NCI-H524 treated with DMSO at 0.1 percent for 48 hours (cell line): ENCODE measurements at places on chromosomes 7 and 10.

- no peak for DNase-seq
Observed at GRCh38 chr7:147952918-147953317, 637.6 kb upstream of the C7orf33 start.

DNA sequence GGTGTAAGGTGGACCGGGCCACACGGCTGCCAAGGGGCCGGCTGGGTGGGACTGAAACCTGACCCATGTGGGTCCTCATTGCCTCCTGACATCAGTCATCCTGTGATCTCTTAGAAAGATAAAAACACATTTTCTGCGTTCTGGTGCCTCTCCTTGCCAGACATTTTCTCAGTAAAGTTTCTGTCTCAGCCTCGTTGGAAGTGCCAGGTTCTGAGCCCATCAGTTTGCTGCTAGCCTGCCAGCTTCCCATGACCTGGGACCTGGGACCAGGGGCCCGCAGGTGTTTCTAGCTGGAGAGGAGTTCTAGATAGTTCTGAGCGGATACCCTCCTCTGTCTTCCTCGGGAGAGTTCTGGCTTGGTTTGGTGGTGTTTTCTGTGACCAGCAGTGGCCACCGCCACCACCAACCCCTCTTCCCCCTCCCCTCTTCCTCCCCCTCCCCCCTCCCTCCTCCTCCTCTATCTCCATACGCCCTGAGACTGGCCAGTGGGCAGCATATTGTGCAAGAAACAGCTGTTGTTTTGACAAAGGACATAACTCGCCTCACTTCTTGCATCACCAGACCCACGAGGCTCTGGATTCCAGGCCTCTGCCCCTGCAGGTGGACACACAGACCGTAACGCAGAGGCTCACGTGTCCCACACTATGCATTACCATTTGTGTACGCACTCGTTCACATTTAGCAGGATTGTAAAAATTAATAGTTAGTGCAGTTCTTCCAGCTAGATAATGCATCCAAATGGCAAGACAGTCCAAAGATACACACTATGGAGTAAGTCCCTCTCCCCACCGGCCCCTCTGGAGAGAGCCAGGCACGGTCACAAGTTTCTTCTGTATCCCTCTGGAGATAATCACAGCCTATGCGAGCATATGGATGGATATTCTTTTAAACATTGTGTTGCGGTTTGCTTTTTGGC lies 94.6 kb downstream of the CUX1 start:
- no peak for DNase-seq

GRCh38 chr7:50667789-50668226 lies 102.6 kb upstream of the DDC start:
- DNase-seq = no peak

GRCh38 chr10:1434912-1435692 lies 302.2 kb downstream of the ADARB2 start:
- no peak for DNase-seq

DNA sequence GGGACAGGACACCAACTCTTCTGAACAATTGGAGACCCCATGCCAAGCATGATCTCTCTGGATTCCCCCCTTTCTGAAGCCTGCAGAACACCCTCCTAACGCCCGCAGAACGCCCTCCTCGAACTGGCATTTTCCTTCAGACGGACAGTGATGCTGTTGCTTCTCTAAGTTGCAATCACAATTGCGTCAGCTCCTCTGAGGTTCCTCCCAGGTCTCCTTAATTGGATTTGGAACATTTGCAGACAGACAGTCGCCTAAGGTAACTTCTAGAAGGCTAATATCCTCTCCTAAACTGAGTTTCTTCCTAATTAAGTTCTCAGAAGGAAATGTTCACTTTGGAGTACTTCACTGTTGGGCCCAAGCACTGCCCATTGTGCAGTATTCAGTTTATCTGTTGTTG lies 20.5 kb upstream of the SERPINE1 start:
- DNase-seq = no peak

DNA sequence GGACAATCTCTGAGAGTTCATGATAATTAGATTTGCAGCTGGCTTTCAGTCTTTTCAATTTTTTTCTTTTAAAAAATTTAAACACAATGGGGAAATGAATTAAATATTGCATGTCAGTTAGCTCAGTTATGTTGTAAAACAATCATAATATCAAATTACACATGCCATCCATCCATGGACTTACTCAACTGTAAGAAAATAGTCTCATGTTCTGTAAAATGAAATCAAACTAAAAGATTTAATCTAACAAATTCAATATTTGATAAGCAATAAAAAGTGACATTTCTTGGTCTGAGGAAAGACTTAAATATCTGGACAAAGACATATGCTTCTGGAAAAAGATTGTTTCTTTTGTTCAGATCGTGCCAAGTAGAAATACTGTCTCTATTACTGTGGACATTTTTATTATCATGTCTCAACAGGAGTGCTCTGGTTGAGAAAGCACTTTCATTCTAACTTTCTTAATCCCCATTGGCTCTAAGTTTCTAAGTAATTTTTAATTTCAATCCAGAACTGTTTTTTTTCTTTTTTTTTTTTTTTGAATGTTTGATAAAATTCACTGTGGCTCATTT lies 179.2 kb upstream of the FAM3C start:
- DNase-seq = no peak

DNA sequence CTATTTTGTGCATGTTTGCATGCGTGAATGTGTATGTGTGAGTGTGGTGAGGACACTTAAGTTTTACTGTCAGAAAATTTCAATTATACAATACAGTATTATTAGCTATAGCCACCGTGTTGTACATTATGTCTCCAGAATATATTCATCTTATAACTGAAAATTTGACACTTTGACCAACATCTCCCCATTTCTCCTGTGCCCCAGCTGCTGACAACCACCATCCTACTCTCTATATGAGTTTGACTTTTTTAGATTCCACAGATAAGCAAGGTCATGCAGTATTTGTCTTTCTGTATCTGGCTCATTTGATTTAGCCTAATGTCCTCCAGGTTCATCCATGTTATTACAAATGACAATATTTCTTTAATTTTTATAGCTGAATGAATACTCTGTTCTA lies 195.0 kb downstream of the GPR37 start:
- DNase-seq = no peak

DNA sequence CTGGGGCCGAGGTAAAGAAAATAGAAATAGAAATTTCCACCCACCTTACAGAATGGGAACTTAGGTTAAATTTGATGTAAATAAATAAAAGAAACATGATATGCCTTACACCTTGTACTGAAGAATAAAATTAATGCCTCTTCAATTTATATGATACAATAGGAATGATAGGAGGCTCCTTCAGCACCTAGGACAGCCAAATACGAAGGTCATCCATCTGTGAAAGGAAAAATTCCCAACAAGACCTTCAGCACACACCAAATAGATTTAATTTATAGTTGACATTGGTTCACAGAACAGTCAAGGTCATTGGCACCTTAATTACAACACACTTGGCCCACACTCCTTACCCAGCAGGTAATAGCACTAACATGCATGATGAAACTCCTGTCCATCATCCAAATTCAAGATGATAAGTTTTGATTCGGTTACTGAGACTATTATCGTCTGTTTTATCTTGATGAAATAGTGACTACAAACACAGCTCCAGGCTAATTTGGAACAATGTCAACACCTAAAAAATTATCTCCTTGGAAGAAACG lies 250.9 kb downstream of the SNX13 start:
- DNase-seq = no peak

DNA sequence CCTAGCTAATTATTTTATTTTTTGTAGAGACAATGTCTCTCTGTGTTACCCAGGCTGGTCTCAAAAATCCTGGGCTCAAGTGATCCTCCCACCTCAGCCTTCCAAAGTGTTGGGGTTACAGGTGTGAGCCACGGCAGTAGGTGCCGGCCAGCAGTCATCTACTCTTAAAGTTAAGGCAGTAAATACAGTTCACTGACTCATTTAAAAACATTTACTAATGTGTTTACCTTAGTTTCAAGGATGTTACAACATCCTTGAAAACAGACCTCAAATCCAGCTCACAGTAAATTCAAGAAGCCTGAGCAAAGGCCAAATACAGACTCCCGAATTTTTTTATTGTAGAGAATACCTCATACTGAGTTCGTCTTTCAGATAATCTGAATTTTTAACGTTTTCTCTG lies 29.6 kb upstream of the ABCB4 start:
- DNase-seq = no peak

GRCh38 chr7:45680776-45681175 lies 106.6 kb downstream of the ADCY1 start:
- no peak for DNase-seq

GRCh38 chr7:30995536-30995935 lies 31.8 kb downstream of the GHRHR start:
- no peak for DNase-seq

- DNase-seq = no peak
Observed at GRCh38 chr7:113431406-113431805, 313.1 kb upstream of the SMIM30 start.

GRCh38 chr10:2150288-2150687 lies 413.0 kb upstream of the ADARB2 start:
- DNase-seq = no peak

- no peak for DNase-seq
Observed at GRCh38 chr7:158094046-158094445, 493.6 kb downstream of the PTPRN2 start.

DNA sequence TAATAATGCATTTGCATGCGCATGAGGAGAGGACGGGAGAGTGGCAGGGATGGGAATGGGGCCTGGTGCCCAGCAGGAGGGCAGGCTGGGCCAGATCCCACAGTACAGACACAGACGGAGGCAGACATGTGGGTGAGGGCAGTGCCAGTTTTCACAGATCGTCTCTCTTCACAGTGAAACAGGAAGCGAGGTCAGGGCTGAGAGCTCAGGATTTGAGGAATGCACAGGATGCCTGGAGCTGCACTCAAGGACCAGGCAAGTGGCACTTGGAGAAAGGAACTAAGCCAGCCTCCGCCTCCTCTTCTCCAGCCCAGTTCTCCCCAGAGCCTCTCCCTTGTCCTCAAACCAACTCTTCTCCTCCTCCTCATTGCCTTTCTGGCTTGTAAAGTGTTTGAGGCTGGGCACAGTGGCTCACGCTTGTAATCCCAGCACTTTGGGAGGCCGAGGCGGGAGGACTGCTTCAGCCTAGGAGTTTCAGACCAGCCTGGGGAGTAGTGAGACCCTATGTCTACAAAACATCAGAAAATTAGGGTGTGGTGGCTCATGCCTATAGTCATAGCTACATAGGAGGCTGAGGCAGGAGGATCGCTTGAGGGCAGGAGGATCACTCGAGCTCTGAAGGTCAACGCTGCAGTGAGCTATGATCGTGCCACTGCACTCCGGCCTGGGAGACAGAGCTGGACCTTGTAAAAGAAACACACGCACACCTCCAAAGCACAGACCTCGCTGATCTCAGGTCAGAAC lies 115.2 kb downstream of the HIP1 start:
- no peak for DNase-seq

DNA sequence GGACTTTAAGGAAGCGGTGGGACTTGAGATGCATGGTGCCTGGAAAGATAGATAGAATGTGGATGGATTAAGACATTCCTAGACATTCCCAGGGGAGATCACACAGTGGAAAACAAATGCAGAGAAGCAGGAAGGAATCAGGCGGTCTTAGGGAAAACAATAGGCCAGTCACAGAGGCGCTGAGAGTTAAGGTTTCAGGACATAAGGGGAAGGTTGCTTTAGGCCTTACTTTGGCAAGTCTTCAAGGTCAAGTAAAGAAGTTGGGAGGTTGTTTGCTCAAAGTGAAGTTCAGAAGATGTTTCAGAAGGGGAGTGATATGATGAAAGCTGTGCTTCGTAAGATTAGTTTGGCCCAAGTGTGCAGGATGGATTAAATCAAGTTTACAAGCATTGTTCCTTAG lies 109.4 kb downstream of the SUGCT start:
- no peak for DNase-seq

- DNase-seq = no peak
Observed at GRCh38 chr7:5282543-5283316, at the start of gene SLC29A4. SLC29A4 (plus strand) TSS chr7:5282943; CDS start chr7:5287817, 4,874 bp downstream.

- no peak for DNase-seq
Observed at GRCh38 chr7:44430054-44430453, 60.4 kb downstream of the NUDCD3 start.

DNA sequence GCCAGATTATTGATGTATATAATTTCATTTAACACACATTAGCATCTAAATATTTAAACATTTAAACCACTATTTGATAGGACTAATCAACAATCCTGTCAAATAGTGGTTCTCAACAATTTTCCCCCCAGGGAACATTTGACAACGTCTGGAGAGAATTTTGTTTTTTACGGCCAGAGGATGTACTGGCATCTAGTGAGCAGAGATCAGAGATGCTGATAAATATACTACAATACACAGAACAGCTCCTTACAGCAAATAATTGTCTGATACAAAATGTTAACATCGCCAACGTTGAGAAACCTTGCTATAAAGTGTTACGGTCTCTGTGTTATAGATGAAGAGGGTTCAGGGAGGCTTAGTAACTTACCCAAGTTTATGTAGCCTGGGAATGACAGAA lies 25.0 kb upstream of the TMEM229A start:
- DNase-seq = no peak

GRCh38 chr10:77383861-77384553 lies 253.6 kb downstream of the KCNMA1 start:
- no peak for DNase-seq

GRCh38 chr7:95092324-95092723 lies 184.9 kb downstream of the PPP1R9A start:
- no peak for DNase-seq

DNA sequence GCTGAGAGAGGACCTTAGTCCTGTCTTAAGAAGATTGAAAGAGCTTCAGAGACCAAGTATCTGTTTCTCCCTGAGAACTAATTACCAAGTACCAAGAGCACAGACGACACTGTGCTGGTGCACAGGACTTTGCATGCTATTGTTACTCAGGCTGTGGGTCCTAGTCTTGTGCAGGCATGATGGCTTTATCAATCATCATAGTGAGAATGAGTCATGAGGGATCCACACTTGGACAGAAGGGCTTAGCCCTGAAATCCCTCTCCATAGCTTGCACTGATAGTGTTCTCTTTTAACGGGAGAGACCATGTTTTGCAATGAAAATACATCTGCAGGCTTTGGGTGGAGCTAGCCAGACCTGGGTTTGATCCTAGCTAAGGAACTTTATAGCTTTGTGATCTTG lies 93.3 kb downstream of the SORCS3 start:
- DNase-seq = no peak

- DNase-seq = peak; percentile 71
Observed at GRCh38 chr10:83214136-83214535, 925.2 kb upstream of the GHITM start.

- DNase-seq = no peak
Observed at GRCh38 chr10:129179972-129180678, 286.9 kb upstream of the MGMT start.

GRCh38 chr7:123655614-123656013 lies at the start of gene LMOD2:
LMOD2 (plus strand) TSS chr7:123655866; CDS start chr7:123655964, 98 bp downstream.
- no peak for DNase-seq

DNA sequence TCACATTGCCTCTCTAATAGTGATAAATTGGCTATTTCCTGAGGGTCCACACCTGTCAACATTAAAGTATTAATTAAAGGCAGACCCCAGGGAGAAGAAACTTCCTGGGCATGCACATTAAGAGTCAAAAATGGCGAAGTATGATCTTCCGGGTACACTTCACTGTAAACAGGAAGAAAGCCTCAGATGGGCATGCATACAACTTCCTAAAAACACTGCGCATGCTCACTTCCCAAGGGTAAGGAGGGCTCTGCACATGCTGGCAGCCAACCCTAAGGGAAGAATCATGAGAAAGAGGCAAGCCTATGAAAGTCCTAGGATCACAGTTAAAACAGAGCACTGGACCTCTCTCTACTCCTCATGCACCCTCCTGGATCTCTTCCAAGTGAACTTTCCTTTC lies 80.1 kb upstream of the IMMP2L start:
- DNase-seq = no peak

GRCh38 chr10:43204943-43205671 lies 61.8 kb downstream of the RASGEF1A start:
- no peak for DNase-seq
